ENCODE measurements at places on chromosomes 6 and 20.
A peak's percentile ranks its signal among the peaks of the same experiment; 100 is the strongest.

DNA sequence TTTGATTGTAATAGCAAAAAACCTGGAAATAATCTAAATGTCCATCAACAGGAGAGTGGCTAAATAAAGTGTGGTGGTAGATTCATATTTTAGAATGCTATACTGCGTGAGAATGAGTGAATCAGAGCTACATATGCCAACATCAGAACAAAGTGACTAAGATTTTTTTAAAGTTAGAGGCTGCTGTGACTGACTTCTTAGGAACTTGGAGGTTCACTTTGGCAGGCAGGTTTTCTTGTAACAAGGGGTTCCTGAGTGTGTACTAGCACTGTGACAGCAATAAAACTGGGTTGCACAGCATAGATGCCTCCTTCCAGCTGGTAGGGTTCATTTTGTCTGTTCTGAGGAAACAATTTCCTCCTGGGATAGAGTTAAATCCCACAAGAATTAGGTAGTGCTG, 75.3 kb upstream of the ENPP5 start:
- no peak for DNase-seq

DNA sequence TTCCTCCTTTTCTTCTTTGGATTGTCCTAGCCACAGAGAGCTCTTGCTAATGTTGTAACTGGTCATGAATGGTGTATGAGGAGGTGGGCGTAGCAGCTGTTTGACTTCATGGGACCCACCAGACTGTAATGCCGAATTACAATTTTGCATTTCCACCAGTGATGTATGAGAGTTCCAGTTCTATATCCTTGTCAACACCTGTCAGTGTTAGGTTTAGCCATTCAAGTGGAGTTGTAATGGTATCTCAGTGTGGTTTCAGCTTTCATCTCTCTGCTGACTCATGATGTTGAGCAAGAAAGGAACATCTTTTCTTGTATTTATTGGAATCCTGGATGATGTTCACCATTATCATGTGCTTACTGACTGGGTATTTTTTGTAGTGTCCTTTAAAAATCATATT, 5.1 kb downstream of the IGF2R start:
- DNase-seq: no peak

- no peak for DNase-seq
These were observed 330.8 kb downstream of the TAF4 start for GRCh38 chr20:61734733-61735502.

- DNase-seq: no peak
These were observed 46.3 kb downstream of the GABRR2 start for GRCh38 chr6:89268776-89269175.

GRCh38 chr6:110528101-110528929, 51.9 kb upstream of the SLC22A16 start:
- peak; percentile 17 for DNase-seq
